ENCODE measurements at places on chromosomes 3 and 15. TPM values are rescaled to one million over a fixed set of nuclear protein-coding genes. Genes with fewer than 3 reads are reported as not detected.

- H3K36me3 ChIP-seq = peaks cover 8% of the 10 kb centered on the region
- no peak for DNase-seq
- no peak overlapping the region for H3K4me3 ChIP-seq
- peaks cover 50% of the 10 kb centered on the region for H3K27me3 ChIP-seq
- H3K27ac ChIP-seq = no peak overlapping the region
Observed at GRCh38 chr3:13538520-13539291, 10.2 kb upstream of the FBLN2 start.

GRCh38 chr3:186831798-186832197, 10.7 kb upstream of the ADIPOQ start:
- DNase-seq = no peak
- H3K36me3 ChIP-seq = no peaks in the 10 kb centered on the region
- no peak overlapping the region for H3K27ac ChIP-seq
- no peak overlapping the region for H3K4me3 ChIP-seq

- no peaks in the 10 kb centered on the region for H3K27me3 ChIP-seq
- no peak overlapping the region for H3K4me3 ChIP-seq
- no peak for DNase-seq
- no peak overlapping the region for H3K27ac ChIP-seq
- H3K36me3 ChIP-seq = no peaks in the 10 kb centered on the region
- peaks cover 14% of the 10 kb centered on the region for H3K4me1 ChIP-seq
Observed at GRCh38 chr3:10338591-10339353, 17.9 kb upstream of the SEC13 start.

DNA sequence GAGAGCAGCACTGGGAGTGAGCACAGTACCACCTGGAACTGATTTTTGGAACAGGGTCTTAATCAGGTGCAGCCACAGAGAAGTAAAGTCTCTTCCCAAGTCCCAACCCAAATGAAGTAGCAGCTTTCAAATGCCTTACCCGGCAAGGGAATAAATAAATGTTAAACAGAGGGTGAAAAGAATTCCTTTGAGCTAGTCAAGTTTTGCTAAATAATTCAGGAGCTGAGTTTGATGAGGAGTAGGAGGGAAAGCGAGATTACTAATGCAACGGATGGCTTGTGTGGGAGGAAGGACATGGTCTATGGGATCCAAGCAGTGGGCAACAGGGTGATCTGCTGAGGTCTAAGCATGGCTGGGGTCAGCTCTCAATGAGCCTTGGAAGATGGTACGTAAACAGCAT, 204.5 kb upstream of the ST8SIA2 start:
- DNase-seq = no peak
- no peak overlapping the region for H3K4me3 ChIP-seq
- H3K27me3 ChIP-seq = peaks cover 6% of the 10 kb centered on the region
- no peaks in the 10 kb centered on the region for H3K4me1 ChIP-seq
- H3K36me3 ChIP-seq = no peaks in the 10 kb centered on the region

Gene CACNA2D3
- not detected for polyA plus RNA-seq

Gene MESD
- polyA plus RNA-seq = 22.6 TPM

DNA sequence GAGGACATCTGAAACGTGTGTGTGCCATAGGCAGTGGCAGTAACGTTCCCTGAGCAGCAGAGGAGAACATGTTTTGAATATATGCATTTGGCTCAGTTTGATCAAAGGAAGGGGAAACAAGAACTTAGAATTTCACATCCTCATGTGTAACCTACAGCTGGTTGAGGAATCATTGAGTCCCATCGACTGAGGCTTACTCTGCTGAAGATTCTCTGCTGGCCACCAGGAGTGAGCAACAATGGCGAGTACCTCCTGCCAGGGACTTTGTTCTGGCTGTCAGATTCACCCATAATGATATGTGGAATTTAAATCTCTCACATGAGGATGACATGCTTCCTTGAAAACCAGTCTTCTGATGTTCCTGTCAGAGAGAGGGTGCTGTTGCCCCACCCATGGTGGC, 21.3 kb downstream of the GORASP1 start:
- DNase-seq = peak; percentile 59
- no peaks in the 10 kb centered on the region for H3K27me3 ChIP-seq
- H3K36me3 ChIP-seq = peaks cover 30% of the 10 kb centered on the region

Gene NOX5
- polyA plus RNA-seq = not detected

GRCh38 chr15:57540211-57540610, 51.5 kb upstream of the MYZAP start:
- H3K4me3 ChIP-seq = no peak overlapping the region
- peaks cover 12% of the 10 kb centered on the region for H3K27me3 ChIP-seq
- H3K4me1 ChIP-seq = no peaks in the 10 kb centered on the region
- no peak for DNase-seq
- H3K36me3 ChIP-seq = peaks cover 10% of the 10 kb centered on the region

GRCh38 chr3:128679338-128679737, 28.7 kb upstream of the RPN1 start:
- H3K4me3 ChIP-seq = peak overlapping the region; percentile 99
- H3K27ac ChIP-seq = peak overlapping the region; percentile 87
- H3K27me3 ChIP-seq = no peaks in the 10 kb centered on the region
- no peak for DNase-seq
- H3K4me1 ChIP-seq = peaks cover 36% of the 10 kb centered on the region

Gene LRRC31
- not detected for polyA plus RNA-seq

Gene CYP8B1
- polyA plus RNA-seq = not detected

Gene FLNB
- polyA plus RNA-seq = 10.3 TPM

Gene GOLGA6L24
- polyA plus RNA-seq = not detected

GRCh38 chr15:88982304-88982945, 69.2 kb upstream of the MFGE8 start:
- no peak for DNase-seq
- H3K4me1 ChIP-seq = peaks cover 7% of the 10 kb centered on the region
- H3K4me3 ChIP-seq = no peak overlapping the region
- H3K36me3 ChIP-seq = no peaks in the 10 kb centered on the region
